ENCODE measurements at places on chromosomes 13 and 19.

GRCh38 chr13:42592915-42593900, 19.3 kb downstream of the TNFSF11 start:
- DNase-seq = no peak

DNA sequence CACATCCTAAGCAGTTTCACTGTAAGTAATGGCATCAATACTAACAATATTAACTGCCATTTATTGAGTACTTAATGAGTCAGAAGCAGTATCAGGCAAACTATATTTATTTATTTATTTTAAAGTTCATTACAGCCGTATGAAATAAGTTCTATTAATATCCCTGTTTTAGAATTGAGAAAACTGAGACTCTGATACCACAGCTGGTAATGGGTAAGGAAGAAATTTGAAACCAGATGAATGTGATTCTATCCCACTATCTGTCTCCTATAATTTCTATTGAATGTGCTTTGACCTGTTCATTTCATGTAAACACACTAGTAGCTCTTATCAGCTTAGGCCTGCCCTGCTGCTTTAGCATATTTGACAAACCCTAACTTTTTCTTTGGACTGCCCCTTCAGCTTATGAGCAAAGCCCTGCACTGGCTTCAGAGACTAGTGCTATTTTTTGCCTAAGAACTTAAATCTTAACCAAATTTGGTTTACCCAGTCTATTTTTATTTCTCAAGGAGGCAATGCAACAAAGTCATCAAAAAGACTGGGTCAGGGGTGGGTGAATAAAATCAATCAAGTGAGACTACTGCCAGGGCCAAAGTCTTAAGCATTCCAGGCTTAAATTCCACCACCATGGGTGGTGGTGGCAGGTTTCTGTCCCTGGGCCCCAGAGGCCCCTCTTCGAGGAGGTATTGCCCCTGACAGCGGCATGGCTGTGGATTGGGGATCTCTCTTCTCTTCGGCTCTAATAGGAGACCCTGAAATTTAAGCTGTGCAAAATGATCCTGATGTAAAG, 143.4 kb downstream of the DLEU7 start:
- no peak for DNase-seq

DNA sequence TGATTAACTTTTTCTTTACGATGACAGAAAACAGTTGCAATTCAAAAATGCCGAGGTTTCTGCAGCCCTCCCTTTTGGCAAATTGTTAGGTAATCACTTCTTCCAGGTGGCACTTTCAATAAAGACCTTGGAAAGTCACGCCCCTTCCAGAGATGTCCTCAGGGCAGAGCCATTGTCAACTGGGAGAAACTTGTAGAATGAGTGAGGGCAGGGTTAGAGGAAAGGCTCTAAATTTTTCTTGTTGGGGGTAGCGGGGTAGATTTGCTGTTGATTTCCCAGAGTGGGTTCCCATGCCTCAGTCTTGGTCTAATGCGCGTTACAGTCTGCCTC, 421.1 kb downstream of the FGF9 start:
- DNase-seq = no peak

DNA sequence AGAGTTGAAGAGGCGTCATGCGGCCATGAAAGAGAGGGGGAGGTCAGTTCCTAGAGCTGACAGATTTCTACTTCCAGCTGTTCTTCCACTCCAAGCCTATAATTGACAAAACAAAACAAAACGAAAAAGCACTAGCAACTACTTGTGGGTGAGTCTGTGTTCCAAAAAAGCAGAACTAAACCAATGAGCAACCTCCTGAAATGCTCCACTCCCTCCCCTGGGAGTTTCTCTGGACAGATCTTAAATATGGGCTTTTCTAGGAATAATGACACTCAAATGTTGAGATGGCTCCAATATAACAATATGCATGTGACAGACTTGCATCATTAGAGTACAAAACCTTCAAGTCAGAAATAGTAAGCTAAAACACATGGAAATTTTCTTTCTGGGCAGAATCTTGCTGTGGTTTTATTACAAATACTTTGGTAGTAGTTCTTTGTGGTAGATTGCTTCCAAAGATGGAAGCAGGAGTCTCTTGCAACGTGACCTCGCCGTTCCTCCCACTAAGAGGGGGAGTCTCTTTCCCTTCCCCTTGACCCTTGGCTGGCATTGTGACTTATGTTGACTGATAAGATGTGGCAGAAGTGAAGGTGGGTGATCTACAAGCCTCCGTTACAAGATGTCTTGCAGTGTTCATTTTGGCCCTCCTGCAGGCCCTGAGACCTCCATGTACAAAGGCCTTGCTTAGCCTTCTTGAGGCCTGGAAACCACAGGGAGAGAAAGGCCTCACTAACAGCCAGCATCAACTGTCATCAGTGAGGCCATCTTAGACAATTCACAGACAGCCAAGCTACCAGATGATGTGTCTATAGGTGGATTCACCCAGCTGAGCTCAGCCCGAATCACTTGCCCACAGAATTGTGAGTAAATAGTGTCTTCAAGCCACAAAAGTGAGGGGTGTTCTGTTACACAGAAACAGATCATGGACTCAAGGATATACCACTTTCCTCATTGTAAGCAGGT, 173.1 kb upstream of the RFC3 start:
- no peak for DNase-seq

DNA sequence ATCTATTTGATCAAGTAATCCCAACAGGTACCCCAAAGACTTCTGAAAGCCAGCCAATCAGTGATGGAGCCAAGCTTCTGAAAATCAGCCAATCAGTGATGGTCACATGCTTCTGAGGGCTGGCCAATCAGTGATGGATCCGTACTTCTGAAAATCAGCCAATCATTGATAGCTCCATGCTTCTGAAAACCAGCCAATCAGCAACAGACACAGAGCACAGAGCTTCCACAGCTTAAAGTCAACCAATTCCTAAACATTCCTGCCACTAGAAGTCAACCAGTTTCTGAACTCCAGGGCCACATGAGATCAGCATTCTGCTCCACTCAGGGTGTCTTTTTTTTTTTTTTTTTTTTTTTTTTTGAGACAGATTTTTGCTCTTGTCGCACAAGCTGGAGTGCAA, 8.2 kb upstream of the HSD17B14 start:
- DNase-seq = no peak

- DNase-seq = no peak
Observed at GRCh38 chr19:46068345-46069258, 27.8 kb upstream of the IGFL4 start.

- no peak for DNase-seq
Observed at GRCh38 chr19:29395111-29395733, 130.6 kb upstream of the VSTM2B start.

- no peak for DNase-seq
Observed at GRCh38 chr19:54017261-54017660, 25.8 kb downstream of the CACNG6 start.

GRCh38 chr13:50326811-50327210, 311.6 kb downstream of the KCNRG start:
- DNase-seq = no peak

GRCh38 chr19:54608792-54609191, 15.4 kb downstream of the LILRA1 start:
- DNase-seq = no peak

DNA sequence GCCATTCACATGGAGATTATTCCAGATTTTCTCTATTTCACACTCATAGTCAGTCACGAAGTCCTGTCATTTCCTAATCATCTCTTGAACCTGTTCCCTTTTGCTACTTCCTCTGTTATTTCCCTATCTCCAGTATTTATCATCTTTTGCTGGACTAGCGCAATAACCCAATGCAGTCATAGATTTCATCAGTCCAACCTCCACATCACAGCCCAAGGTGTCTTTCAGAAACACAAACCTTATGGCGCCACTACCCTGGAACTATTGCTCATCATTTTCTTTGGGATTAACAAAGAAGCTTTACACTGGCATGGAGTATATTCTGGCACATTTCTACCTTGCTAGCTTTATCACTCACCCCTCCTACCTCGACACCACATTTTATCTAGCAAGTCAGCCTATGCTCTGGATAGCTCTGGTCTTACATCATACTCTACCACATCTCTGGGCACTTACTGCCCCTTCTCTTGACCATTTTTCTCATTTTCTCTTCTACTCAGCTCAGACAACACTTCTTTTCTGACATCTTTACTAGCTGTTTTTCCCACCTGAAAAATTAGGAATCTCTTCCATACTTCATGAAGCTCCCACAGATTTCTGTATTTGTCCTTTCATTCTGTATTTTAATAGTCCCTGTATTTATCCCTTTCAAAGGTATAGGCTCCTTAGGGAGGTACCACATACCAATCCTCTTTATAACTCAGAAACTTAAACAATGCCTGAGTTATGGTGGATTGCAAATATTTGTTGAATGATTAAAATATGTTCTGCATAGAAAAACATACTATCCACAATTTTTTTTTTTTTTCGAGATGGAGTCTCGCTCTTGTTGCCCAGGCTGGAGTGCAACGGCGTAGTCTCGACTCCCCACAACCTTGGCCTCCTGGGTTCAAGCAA, 534.7 kb downstream of the KLF12 start:
- no peak for DNase-seq

- DNase-seq = no peak
Observed at GRCh38 chr19:16559780-16560276, 12.4 kb downstream of the SLC35E1 start.

GRCh38 chr19:47658431-47659348, 49.8 kb downstream of the BICRA start:
- no peak for DNase-seq

- no peak for DNase-seq
Observed at GRCh38 chr13:102212729-102213128, 189.1 kb downstream of the FGF14 start.

- no peak for DNase-seq
Observed at GRCh38 chr13:102977471-102977870, 88.7 kb downstream of the SLC10A2 start.
